ENCODE measurements at places on chromosomes 12 and 14.

- no peak for DNase-seq
These were observed 35.3 kb downstream of the GAS2L3 start for GRCh38 chr12:100608776-100609175.

DNA sequence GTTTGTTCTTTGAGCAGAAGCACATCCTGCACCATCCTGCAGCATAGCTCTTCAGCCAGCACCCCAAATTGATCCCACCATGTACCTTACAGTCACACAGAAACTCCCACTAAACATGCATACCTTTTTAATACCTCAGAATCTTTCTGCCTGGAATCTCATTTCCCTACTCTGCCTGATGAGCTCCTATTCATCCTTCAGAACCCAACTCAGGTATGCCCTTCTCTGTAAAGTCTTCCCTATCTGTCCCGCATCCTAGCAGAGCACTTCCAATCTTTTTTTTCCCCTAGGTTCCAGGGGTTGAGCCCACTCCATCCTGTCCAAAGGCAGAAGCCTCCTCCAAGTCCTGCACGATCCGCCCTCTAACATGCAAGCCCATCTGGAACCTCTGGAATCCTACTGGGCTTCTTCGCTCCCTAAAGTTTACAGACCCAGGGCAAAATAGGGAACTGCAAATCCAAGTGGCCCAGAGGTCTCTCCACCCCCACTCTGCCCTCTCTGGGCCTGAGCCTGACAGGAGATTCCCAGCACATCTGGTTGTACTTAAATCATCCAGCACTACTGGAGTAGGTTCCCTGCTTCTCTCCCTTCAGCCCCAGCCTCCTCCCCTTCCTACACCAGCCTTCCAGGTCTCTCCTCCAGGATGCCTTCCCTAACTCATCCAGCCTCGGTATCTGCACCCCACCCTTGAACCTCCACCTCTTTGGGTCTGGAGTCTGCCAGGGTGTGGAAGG lies 4.1 kb upstream of the FIGNL2 start:
- DNase-seq, result no peak

DNA sequence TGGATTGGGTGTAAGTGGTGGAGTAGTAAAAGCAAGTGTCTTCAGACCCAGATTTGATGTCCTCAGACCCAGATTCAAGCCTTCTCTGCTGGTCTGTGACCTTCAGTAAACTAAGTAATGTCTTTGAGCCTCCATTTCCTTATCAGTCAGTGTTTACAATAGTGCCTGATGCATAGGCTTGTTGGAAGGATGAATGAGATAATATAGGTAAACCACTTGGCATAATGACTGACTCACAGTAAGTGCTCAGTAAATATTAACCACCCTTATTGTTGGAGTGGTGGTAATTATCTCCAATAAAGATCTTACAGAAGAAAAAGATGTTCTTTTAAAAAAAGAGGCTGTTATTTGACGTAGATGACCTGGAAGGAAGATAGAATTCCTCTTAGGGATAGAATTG lies 86.2 kb downstream of the IGF1 start:
- no peak for DNase-seq

- DNase-seq, result no peak
These were observed 29.2 kb upstream of the CHST11 start for GRCh38 chr12:104427547-104427938.

- DNase-seq, result peak; percentile 3
These were observed 59.5 kb upstream of the FUT8 start for GRCh38 chr14:65352964-65353530.

DNA sequence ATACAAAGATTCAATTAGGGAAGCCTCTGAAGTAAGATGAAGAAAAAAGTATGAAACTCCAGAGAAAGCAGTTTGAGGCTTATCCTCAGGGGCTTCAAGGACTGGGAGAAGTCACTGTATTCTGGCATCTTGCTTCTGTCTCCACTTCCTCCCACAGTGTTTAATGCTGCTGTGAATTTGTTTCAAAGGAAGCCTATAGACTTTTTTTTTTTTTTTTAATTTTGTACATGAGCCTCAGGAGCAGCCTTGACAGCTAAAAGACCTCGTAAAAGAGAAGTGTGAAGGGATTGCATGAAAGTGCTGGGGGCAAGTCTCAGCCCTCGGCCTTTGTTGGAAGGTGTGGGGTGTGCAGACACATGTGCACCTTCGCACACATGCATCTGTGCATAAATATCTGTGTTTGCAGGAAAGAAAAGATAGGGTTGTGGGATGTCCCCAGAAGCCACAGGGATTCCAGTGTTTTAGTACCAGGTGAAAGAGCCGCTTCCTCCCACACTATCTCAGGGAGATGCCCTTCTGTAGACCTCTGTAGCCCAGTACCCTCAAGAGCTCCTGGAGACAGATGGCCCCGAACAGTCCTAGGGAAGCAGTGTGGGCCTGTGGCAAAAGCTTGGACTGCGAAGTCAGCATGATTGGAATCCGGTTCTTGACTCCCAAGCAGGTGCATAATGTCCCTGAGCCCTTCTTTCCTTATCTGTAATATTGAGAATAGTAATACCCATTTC lies 193.5 kb upstream of the BCL2L14 start:
- no peak for DNase-seq

- no peak for DNase-seq
These were observed 111.4 kb downstream of the STXBP6 start for GRCh38 chr14:24938593-24938992.
